Type B pancreatic cell (in vitro differentiated cells): ENCODE measurements at places on chromosomes 5 and 9.

DNA sequence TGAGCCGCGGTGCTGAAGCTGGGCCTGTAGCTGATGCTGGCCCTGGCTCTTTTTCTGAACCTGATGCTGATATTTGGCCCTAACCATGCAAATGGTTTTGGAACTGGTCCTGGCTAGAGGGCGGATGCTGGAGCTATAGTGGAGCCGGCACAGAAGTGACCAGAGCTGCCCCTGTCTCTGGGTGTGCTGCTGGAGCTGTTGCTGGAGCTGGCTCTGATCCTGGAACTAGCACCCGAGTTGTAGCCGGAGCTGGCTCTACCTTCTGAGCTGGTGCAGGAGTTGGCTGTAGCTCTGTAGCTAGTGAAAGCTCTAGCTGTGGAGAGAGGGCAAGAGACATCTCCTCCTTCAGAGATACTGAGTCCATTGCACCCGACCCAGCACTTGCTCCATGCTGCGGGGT lies 12.8 kb downstream of the LCN10 start:
- DNase-seq = no peak

DNA sequence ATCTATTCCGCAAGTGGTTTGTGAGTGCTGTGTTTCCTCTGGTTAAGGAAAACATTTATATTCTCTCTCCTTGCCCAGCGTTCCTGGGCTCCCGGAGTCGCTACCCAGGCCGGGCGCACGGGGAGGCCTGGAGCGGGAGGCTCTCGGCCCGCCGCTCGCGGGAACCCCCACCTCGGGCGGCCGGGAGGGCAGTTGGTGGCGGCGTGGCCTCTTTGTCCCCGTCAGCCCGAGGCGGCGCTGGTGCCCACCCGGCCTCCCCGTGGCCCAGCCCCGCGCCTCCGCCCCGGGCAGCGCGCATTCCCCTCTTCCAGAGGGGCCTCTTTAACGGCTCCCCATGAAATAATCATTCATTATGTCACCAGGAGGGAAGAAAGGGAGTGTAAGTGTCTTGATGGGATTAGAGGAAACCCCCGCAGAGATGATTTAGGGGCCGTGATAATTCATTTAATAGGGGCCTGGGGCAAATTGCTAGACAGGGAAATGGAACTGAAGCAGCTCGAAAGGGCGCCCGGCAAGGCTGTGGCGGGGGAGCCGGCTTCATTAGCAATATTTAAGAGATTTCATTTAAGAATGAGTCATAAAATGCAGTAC lies 181.9 kb upstream of the TBCA start:
- no peak for DNase-seq

DNA sequence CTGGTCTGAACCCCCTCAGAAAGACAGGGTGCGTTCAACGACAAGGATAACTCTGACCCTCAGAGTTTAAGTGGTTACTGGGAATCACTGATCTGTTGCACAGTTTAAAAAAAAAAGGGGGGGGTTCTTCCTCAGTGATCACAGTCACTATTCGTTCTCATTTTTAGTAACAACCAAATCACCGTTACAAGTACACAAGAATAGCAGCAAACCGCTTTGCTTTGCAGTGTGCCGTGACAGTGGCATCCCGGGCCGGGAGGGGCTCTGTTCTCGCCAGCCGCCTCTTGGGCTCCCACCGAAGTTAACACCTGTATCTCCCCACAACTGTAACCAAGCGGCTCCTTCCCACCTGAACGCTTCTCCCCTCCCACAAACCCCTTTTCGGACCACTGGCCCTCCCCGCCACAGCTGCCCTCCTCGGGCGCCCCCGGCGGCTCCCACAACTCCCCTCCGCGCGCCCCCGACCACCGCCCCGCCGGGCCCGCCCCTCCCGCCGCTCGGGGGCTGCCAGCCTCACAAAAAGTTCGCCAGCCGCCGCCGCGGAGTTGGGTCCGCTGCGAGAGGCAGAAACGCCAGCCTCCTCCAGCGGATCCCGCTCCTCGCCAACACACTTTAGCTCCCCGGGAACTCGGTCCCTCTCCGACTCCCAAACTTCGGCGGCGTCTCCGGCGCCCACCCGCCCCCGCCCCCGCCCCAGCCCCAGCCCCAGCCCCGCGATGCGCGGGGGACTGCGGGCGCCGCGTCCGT lies 1.2 kb downstream of the SSBP2 start:
- DNase-seq = peak; percentile 77

- DNase-seq = no peak
Observed at GRCh38 chr9:134174526-134175290, 10.3 kb upstream of the RNU6ATAC start.

GRCh38 chr9:137556069-137556838 lies 4.6 kb downstream of the MRPL41 start:
- DNase-seq = no peak

DNA sequence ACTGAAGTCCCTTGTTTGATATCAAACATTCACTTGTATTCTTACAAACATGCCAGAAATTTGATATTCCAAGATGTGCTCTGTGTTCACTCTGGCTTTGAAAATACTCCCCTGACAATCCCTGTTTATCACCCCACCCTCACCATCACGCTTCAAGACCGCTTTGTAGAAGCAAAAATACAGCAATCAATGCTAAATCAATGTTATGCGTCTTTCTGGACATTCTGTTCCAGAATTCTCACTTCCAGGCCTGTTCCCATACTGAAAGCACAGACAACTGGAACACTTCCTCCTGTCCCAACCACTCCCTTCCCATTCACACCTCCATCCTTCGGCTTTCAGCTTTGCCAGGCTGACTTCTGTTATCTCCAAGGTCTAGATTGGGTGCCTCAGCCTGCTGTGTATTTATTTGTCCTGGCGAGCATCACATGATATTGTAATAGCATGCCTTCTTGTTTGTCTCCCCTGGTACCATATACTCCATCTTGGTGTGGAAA lies 72.8 kb downstream of the SNCAIP start:
- DNase-seq = no peak

- DNase-seq = no peak
Observed at GRCh38 chr9:123455187-123455586, 99.2 kb downstream of the CRB2 start.

GRCh38 chr9:121289026-121289771 lies 21.2 kb downstream of the GSN start:
- DNase-seq = no peak

- DNase-seq = no peak
Observed at GRCh38 chr9:83059417-83059816, 3.5 kb downstream of the RASEF start.

- DNase-seq = no peak
Observed at GRCh38 chr5:179369530-179369884, 24.2 kb upstream of the ADAMTS2 start.

DNA sequence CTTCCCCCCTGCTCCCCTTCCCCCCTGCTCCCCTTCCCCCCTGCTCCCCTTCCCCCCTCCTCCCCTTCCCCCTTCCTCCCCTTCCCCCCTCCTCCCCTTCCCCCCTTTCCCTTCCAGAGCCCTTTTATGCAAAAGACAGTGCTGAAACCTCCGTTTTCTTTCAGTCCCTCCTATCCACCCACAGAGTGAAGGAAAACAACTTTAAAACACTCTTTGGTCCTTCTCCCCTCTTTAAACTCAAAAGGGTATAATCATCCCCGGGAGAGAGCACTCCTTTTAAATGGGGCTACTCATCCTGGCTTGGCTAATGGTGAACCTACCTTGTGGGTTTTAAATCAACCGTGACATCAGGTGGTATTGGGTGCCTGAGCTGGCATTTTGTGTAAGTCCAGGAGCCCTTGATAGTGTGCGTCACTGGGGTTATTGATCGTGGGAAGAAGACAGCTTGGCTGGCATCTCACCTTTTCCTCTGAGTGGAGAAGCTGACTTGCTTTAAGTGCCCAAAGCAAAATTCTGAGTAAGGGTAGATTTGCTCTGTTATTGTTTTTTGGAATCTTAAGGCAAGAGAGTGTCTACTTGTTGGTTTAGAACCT lies 2.7 kb downstream of the LARP1 start:
- no peak for DNase-seq

- DNase-seq = no peak
Observed at GRCh38 chr5:152532714-152533113, 127.6 kb upstream of the NMUR2 start.

GRCh38 chr5:142727735-142728047 lies 41.8 kb upstream of the FGF1 start:
- no peak for DNase-seq

- no peak for DNase-seq
Observed at GRCh38 chr5:13567819-13568218, 376.7 kb downstream of the DNAH5 start.

- DNase-seq = no peak
Observed at GRCh38 chr5:170522211-170523141, 18.7 kb downstream of the KCNIP1 start.

DNA sequence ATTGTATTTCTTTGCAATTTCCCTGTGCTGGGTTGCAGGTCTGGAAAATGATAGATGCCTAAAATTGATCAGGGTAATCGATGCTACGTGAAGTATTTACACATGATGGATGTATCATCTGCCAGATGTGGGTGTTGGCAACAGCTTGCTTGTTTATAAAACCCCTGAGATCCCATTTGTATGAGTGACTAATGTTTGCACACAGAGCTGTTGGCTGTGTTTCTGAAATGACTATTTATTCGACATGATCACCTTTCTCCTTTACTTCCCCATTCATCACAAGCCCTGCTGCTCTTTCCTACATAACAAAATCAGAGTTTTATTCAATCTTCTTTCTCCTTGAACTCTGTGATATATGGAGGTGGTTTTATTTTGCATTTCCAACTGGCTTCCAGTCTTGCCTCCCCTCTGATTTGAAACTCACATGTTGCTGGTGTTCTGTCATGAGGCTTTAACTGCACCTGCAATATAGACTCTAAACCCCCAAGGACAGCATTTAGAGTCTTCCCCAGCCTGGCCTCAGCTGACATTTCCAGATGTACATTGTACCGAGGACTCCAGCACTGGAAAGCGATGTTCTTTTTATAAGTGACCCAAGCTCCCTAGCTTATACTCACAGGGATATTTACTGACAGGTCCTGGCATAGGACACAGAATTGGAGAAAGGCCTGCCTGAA lies 50.7 kb upstream of the SHB start:
- peak; percentile 18 for DNase-seq

GRCh38 chr5:57831932-57832331 lies 349.3 kb upstream of the ACTBL2 start:
- no peak for DNase-seq

- DNase-seq = no peak
Observed at GRCh38 chr5:37803487-37803886, 36.4 kb downstream of the GDNF start.

- DNase-seq = no peak
Observed at GRCh38 chr5:157487358-157487757, 27.3 kb downstream of the NIPAL4 start.

DNA sequence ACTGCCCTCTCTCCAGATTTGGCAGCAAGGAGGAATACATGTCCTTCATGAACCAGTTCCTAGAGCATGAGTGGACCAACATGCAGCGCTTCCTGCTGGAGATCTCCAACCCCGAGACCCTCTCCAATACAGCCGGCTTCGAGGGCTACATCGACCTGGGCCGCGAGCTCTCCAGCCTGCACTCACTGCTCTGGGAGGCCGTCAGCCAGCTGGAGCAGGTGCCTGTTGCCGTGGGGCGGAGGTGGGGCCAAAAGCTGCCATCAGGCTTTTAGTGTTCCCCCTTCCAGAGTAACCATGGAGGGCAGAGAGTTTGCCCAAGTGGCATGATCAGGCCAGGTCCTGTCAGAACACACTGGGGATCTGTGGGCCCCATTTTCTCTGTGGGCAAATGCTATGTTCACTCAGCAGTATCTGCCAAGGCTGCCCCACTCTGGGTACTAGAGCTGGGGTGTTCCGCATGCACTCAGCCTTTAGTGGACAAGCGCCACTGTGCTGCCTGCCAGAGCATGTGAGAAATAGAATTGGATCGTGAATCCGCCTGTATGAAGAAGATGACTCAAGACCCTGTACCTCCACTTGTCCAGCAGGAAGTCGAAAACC lies 117.1 kb downstream of the DAB2IP start:
- no peak for DNase-seq

GRCh38 chr5:171314728-171315385 lies 5.8 kb downstream of the TLX3 start:
- no peak for DNase-seq

DNA sequence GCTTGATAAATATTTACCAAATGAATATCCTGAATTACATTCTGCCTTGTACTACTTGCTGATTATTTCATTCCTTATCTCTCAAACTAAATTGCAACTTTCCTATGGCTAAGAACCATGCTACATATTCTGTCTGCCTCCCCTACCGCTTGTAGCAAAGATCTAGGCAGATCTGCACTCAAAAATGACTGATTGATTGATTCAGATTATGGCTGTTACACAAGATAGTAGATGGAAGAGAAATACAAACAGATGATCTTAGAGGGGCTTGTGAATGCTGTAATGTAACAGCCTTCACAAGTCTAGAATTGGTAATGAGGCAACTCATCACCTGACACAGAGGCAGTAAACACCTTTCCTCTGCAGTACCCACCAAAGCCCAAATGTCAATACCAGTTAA lies 446.1 kb downstream of the PRELID2 start:
- no peak for DNase-seq

DNA sequence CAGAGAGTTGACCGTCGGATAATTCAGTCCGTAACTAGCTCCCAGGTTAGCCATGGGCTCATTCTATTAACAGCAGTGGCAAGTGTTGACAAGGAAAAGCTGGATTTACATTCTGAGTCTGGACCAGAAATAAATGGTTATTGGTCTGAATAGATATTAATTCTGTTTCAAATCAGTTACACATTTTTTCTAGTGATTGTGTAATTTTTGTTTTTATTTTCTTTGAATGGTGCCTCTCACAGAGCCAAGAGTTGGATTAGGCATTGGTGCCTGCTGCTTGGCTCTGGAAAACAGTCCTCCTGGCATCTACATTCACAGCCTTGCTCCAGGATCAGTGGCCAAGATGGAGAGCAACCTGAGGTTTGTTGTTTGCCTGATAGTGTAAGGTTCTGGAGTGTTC lies 115.1 kb downstream of the GOLPH3 start:
- DNase-seq = no peak
